ENCODE measurements at places on chromosomes 5 and 9. TPM values are rescaled to one million over a fixed set of nuclear protein-coding genes. Genes with fewer than 3 reads are reported as not detected.

DNA sequence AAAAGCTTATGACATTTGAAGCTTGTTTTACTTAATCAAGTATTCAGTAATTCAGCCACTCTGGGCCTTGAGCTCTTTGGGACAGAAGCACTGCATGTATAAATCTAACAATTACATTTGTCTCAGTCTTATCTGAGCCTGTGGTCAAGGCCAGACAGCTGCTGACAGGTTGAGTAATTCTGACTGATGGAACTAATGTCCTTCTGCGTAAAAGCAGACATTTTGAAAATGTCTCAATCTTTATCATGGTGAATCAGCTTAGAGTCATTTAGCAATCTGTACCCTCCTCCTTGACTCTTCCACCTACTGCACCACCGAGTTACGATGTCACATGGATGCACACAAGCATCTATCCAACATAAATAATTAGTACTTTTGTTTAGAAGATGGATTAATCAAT is 400.0 kb downstream of the ARRDC3 start:
- DNase-seq: no peak
- H3K27me3 ChIP-seq: no peaks in the 10 kb centered on the region
- no peak overlapping the region for H3K27ac ChIP-seq
- no peak overlapping the region for H3K4me3 ChIP-seq
- H3K4me1 ChIP-seq: no peaks in the 10 kb centered on the region

DNA sequence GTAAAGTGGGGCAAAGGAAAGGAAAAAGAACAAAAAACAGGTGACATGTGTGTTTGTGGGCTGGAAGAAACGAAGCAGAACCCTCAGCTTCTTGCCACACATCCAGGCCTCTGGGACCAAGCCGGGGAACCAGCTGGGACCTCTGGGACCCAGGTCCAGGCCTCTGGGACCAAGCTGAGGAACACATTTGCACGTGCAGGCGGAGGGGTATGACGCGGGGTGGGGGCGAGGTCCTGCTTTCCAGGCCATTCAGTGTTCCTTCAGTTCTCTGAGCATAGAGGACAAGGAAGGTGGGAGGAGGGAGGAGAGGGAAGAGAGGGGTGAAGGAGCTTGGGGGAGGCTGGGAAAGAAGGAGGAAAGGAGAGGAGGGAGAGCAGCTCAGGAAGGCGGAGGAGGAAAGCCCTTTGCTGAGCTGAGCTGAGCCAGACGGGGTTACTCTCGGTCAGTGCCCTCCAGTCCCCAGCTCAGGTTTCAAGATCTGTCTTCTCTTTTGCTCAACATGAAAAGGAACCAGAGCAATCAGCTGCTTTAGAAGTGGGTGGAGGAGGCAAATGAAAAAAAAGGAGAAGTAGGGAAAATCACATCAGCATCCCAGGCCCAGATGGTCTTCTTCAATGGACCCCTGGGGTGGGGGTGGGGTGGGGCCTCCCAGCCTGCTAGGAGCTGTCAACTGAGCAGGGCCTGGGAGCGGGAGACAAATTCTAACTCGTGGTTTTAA is 59.1 kb downstream of the ABCA1 start:
- no peak overlapping the region for H3K4me3 ChIP-seq
- H3K4me1 ChIP-seq: peaks cover 48% of the 10 kb centered on the region
- H3K27me3 ChIP-seq: no peaks in the 10 kb centered on the region
- peak overlapping the region; percentile 72 for H3K27ac ChIP-seq

IRX2 gene
- not detected for total RNA-seq

DNA sequence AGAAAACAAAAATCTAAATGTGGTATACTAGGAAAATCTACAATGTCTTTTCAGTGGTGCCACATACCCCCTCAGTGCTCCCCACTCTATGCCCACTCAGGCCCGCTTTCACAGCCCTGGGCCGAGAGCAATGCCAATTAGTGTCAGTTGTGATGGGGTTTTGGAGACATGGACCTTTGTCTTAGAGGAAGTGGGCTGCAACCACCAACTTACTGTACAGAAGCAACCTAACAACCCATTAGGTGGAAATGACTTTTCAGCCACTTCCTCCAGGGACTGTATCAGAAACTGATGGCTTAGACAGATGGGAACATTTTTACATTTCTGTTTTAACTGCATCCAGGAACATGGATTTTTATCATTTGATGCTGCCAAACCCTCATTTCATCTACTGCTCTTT is 268.0 kb downstream of the BNC2 start:
- H3K27me3 ChIP-seq: no peaks in the 10 kb centered on the region
- no peak overlapping the region for H3K27ac ChIP-seq
- H3K36me3 ChIP-seq: no peaks in the 10 kb centered on the region
- DNase-seq: no peak
- H3K4me3 ChIP-seq: no peak overlapping the region

IL13 gene
- not detected for total RNA-seq

NIM1K gene
- total RNA-seq: not detected

SLC36A2 gene
- total RNA-seq: not detected

GRCh38 chr9:76394960-76395252 is 680 bp upstream of the RFK start:
- H3K36me3 ChIP-seq: no peaks in the 10 kb centered on the region
- H3K4me1 ChIP-seq: peaks cover 13% of the 10 kb centered on the region
- DNase-seq: peak; percentile 74
- no peaks in the 10 kb centered on the region for H3K27me3 ChIP-seq

GRCh38 chr5:33843579-33843978 is 48.2 kb downstream of the ADAMTS12 start:
- H3K27me3 ChIP-seq: no peaks in the 10 kb centered on the region
- no peak for DNase-seq
- H3K4me1 ChIP-seq: no peaks in the 10 kb centered on the region
- H3K27ac ChIP-seq: no peak overlapping the region
- H3K4me3 ChIP-seq: no peak overlapping the region

NRARP gene
- total RNA-seq: 0.93 TPM

SLIT3 gene
- total RNA-seq: 0.61 TPM

PPP3R2 gene
- 0.08 TPM for total RNA-seq

SUSD3 gene
- 4.1 TPM for total RNA-seq

PDE6A gene
- total RNA-seq: not detected

GRCh38 chr9:93319992-93320500 is 131.4 kb upstream of the FAM120A start:
- no peaks in the 10 kb centered on the region for H3K36me3 ChIP-seq
- H3K4me1 ChIP-seq: no peaks in the 10 kb centered on the region
- no peak overlapping the region for H3K4me3 ChIP-seq

GRCh38 chr9:101072259-101072658 is 43.7 kb downstream of the PLPPR1 start:
- no peaks in the 10 kb centered on the region for H3K27me3 ChIP-seq
- no peaks in the 10 kb centered on the region for H3K36me3 ChIP-seq
- H3K4me3 ChIP-seq: no peak overlapping the region
- DNase-seq: no peak
- no peaks in the 10 kb centered on the region for H3K4me1 ChIP-seq

DNA sequence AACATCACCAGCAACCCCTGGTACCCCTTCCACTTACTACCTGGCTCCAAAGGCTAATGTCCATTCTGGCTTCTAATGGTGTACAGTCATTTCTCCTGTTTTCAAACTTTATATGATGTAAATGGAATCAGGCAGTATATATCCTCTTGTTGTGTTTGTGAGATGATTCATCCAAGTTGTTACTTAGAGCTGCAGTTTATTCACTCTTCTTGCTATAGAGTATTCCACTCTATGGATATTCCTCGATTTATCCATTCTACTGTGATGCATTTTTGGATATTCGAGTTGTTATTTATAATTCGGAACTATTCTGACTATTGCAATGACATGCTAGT is 32.4 kb downstream of the IRF1 start:
- no peaks in the 10 kb centered on the region for H3K27me3 ChIP-seq
- H3K4me1 ChIP-seq: peaks cover 65% of the 10 kb centered on the region
- DNase-seq: no peak
- no peak overlapping the region for H3K4me3 ChIP-seq

GRCh38 chr5:7653046-7653445 is 197.9 kb downstream of the CFAP90 start:
- DNase-seq: no peak
- no peaks in the 10 kb centered on the region for H3K36me3 ChIP-seq
- no peak overlapping the region for H3K4me3 ChIP-seq
- H3K4me1 ChIP-seq: no peaks in the 10 kb centered on the region
- no peak overlapping the region for H3K27ac ChIP-seq

GRCh38 chr5:58925627-58926540 is 343.0 kb downstream of the RAB3C start:
- no peak overlapping the region for H3K27ac ChIP-seq
- no peak for DNase-seq
- H3K4me1 ChIP-seq: no peaks in the 10 kb centered on the region
- no peak overlapping the region for H3K4me3 ChIP-seq
- no peaks in the 10 kb centered on the region for H3K27me3 ChIP-seq

- no peaks in the 10 kb centered on the region for H3K27me3 ChIP-seq
- no peaks in the 10 kb centered on the region for H3K36me3 ChIP-seq
- no peak overlapping the region for H3K27ac ChIP-seq
- H3K4me3 ChIP-seq: no peak overlapping the region
- H3K4me1 ChIP-seq: no peaks in the 10 kb centered on the region
Measured at GRCh38 chr5:11128021-11128420, 367.0 kb upstream of the DAP start.

GRCh38 chr5:135131801-135132680 is 98.0 kb upstream of the PITX1 start:
- no peaks in the 10 kb centered on the region for H3K4me1 ChIP-seq
- no peak for DNase-seq
- H3K27ac ChIP-seq: no peak overlapping the region
- H3K4me3 ChIP-seq: no peak overlapping the region
- H3K36me3 ChIP-seq: no peaks in the 10 kb centered on the region

- no peaks in the 10 kb centered on the region for H3K27me3 ChIP-seq
- no peak for DNase-seq
- H3K4me1 ChIP-seq: no peaks in the 10 kb centered on the region
- no peak overlapping the region for H3K27ac ChIP-seq
- H3K4me3 ChIP-seq: no peak overlapping the region
Measured at GRCh38 chr5:56264417-56265025, 31.4 kb upstream of the ANKRD55 start.

BASP1 gene
- 5.9 TPM for total RNA-seq

GRCh38 chr5:31736127-31736526 is 97.2 kb downstream of the PDZD2 start:
- no peaks in the 10 kb centered on the region for H3K4me1 ChIP-seq
- H3K4me3 ChIP-seq: no peak overlapping the region
- no peak for DNase-seq

GRCh38 chr5:16628376-16628775 is 11.6 kb upstream of the RETREG1 start:
- no peak overlapping the region for H3K27ac ChIP-seq
- no peaks in the 10 kb centered on the region for H3K4me1 ChIP-seq
- DNase-seq: no peak
- H3K36me3 ChIP-seq: no peaks in the 10 kb centered on the region
- H3K4me3 ChIP-seq: no peak overlapping the region

GRCh38 chr5:126055348-126055729 is 367.9 kb upstream of the GRAMD2B start:
- no peaks in the 10 kb centered on the region for H3K4me1 ChIP-seq
- H3K27ac ChIP-seq: no peak overlapping the region
- H3K4me3 ChIP-seq: no peak overlapping the region
- H3K27me3 ChIP-seq: no peaks in the 10 kb centered on the region

TEX48 gene
- total RNA-seq: not detected

REEP2 gene
- 0.28 TPM for total RNA-seq

DNA sequence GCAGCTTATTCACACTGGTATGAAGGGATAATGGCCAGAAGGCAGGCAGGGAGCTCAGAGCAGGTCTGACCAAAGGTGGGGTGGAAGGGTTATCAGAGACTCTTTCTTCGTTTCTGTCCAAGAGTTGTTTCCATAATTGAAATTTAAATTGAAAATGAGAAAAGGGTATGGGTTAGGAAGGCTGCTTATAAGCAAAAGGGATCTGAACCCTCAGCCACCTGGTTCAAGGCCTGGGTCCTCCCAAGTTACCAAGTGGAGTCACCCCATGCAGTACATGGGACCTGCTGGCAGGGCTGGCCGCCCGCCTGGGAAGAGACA is 17.8 kb downstream of the EEIG1 start:
- H3K27ac ChIP-seq: peak overlapping the region; percentile 15
- no peak for DNase-seq
- peaks cover 31% of the 10 kb centered on the region for H3K4me1 ChIP-seq
- H3K27me3 ChIP-seq: no peaks in the 10 kb centered on the region

RNF208 gene
- 0.59 TPM for total RNA-seq

- peaks cover 1% of the 10 kb centered on the region for H3K4me1 ChIP-seq
- peak overlapping the region; percentile 87 for H3K27ac ChIP-seq
- no peaks in the 10 kb centered on the region for H3K36me3 ChIP-seq
- H3K4me3 ChIP-seq: peak overlapping the region; percentile 85
Measured at GRCh38 chr9:4298255-4299004, 1.4 kb downstream of the GLIS3 start.

- peaks cover 3% of the 10 kb centered on the region for H3K36me3 ChIP-seq
- H3K27me3 ChIP-seq: no peaks in the 10 kb centered on the region
- DNase-seq: no peak
- H3K4me1 ChIP-seq: no peaks in the 10 kb centered on the region
Measured at GRCh38 chr5:132193165-132193694, 34.4 kb downstream of the P4HA2 start.

DNA sequence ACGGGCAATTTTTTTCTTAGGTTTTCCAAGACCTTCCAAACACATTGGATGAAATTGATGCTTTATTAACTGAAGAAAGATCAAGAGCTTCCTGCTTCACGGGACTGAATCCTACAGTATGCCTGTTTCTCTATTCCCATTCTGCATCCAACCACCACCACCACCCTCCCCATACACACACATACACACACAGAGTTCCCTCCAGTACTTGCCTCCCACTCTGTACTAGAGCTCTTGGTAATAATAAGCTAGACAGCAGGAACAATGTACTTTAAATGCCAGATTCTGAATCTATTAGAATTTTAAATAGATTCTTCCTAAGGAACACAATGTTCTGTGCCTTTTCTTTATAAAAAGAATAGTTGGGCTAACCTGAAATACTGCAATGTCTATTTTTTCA is 67.4 kb downstream of the KLF9 start:
- no peak overlapping the region for H3K4me3 ChIP-seq
- DNase-seq: no peak
- H3K4me1 ChIP-seq: no peaks in the 10 kb centered on the region
- H3K36me3 ChIP-seq: peaks cover 7% of the 10 kb centered on the region

GRCh38 chr9:27088981-27089380 is 20.0 kb upstream of the TEK start:
- no peaks in the 10 kb centered on the region for H3K36me3 ChIP-seq
- no peak overlapping the region for H3K4me3 ChIP-seq
- H3K4me1 ChIP-seq: no peaks in the 10 kb centered on the region
- DNase-seq: no peak

HAVCR2 gene
- 5.5 TPM for total RNA-seq
